Small intestine (tissue), 16 donors: ENCODE measurements at places on chromosomes 3 and 15. TPM values are rescaled to one million over a fixed set of nuclear protein-coding genes. Genes with fewer than 3 reads are reported as not detected.

GRCh38 chr3:136819731-136820679, 1.1 kb downstream of the SLC35G2 start:
- DNase-seq = peak; percentile 66

DNA sequence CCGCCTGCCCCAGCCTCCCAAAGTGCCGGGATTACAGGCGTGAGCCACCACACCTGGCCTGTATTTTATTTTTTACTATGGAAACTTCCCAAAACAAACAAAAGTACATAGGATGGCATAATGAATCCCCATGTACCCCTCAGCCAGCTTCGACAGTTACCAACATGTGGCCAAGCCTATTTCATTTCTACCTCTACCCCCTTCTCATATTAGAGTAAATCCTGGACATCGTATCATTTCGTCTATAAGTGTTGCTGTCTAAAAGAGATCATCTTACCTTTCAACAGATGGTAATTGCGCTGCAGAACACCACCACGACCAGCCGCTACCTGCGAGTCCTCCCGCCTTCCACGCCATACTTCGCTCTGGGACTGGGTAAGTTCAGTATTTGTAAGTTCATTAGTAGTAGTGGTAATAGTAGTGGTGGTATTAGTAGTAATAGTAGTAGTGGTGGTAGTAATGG, 44.9 kb downstream of the DLEC1 start:
- DNase-seq = no peak

Gene TERC
- not detected for polyA plus RNA-seq

DNA sequence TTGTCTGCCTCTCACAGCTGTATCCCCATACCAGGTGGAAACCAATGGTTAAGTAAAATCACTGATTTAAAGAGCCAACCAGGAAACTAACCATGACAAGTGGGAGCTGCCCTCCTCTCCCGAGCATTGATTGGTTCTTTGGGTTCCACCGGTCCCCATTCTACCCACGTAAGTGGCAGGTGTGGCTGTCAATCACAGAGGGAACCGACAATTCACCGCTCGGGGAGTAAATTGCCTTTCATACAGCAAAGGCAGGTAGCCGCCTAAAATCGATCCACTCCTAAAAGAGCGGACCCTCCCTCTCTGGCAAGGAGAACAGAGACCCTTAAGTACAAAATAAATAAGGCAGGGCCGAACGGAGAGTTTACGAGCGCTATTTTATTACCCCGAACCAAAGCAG, 1.2 kb downstream of the ERC2 start:
- DNase-seq = peak; percentile 51

GRCh38 chr3:69948246-69948862, 51.2 kb upstream of the SAMMSON start:
- DNase-seq = peak; percentile 39
